Trophoblast cell (in vitro differentiated cells and primary cell): ENCODE measurements at places on chromosomes 11 and 22.
A peak's percentile ranks its signal among the peaks of the same experiment; 100 is the strongest.

DNA sequence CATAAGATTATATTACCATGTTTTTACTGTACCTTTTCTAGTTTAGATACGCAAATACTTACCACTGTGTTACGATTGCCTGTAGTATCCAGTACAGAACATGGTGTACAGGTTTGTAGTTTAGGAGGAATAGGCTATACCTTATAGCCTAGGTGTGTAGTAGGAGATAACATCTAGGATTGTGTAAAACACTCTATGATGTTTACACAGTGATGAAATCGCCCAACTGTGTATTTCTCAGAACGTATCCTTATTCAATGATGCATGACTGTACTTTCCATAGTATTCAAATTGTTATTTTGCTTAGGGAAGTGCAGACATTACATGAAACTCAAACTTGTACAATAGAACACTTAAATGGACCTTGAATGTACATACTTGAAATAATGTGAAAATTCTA lies 188.1 kb upstream of the PDGFD start:
- DNase-seq: no peak

- peak; percentile 9 for DNase-seq
Measured at GRCh38 chr11:21007297-21007696, 337.9 kb downstream of the NELL1 start.

- DNase-seq: peak; percentile 95
Measured at GRCh38 chr11:1309498-1310317, at the start of gene TOLLIP. TOLLIP (minus strand) TSS chr11:1309632; CDS start chr11:1309498, 134 bp downstream.

DNA sequence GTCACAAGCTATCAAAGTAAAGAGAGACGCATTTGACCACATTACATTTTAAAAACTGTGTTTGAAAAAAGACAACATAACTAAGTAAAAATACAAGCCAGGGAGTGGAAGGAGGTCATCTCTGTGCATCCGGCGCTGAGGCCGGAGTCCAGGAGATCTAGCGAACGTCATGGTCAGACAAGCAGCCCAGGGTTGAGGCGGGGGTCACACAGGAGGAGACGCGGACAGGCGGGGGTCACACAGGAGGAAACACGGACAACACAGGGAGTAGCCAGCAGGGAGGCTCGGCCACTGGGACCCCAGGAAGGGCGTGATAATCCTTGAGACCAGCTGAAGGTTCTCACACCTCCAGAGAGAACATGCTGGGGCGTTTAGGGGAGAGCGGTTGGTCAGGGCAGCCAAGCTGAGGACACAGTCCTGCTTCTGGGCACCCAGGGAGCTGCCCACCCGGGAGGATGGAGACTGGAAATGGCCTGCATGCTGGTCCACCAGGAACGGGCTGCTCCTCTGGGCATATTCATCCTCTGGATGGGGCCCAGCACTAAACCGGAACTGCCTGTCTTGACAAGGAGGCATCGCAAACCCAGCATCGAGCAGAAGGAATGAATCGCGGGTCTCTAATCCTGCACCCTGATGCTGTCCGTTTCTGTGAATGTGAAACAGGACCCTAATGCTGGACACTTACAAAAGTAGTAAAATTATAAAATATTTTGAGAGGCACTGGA lies 40.9 kb upstream of the MUC5AC start:
- no peak for DNase-seq

DNA sequence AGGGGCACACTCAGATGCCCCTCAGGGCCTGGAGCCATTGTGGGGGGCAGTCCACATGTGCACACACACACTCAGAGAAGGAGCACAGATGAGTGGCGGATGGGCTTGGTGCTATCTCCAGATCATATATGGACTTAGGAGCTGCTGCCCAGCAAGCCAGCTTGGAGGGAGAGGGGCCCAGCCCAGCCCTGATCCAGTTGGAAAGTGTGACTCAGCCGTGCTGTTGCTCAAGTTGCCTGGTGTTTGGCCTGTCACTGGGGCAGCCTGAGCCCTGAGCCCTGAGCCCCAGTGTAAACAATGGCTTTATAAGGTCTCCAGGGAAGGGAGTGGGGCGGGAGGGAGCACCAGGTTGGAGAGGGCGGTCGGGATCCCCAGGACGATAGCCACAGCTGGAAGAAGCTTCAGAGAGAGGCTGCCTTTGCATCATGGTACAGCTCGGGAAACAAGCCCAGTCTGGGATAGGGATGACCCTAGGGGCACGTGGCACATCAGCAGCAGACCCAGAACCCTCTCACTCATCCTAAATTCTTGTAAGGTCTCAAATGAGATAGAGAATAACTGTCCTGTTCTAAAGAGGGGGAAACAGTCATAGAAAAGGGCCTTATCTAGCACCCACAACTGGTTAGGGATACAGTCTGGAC lies 4.8 kb downstream of the SELENOM start:
- DNase-seq: peak; percentile 93

- DNase-seq: no peak
Measured at GRCh38 chr11:79152511-79152910, 288.3 kb downstream of the TENM4 start.

DNA sequence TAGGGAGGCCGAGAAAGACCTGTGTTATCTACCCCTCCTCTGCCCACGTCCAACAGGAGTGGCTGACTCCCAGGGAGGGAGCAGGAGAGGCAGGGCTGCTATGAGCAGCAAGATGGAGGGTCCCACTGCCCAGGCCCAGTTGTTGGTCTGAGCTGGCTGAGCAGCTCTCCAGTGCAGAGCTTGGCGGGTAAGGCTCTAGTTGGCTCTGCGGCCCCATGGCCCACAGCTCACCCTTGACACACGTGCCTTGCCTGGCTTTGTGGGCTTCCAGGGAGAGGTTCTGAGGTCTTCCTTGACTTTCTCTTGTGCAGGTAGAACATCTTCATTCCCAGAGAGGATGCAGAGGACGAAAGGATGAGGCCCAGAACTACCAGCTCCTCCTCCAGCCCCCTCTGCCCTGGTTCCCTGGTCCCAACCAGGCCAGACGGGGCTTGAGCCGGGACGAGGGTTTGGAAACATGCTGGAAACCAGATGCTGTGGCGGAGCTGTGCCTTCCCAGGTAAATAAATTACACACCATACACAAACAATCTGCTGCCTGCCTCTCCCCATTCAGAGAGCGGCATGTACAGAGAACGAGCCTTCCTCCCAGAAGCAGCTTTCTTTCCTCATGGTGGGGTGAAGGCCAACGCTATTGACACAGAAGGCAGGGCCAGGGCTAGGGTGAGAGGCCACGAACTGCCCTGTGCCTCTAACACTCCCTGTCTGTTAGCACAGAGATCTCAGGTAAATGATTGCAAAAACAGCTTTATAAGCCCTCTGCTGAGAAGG lies 48.1 kb downstream of the DSCAML1 start:
- DNase-seq: no peak

DNA sequence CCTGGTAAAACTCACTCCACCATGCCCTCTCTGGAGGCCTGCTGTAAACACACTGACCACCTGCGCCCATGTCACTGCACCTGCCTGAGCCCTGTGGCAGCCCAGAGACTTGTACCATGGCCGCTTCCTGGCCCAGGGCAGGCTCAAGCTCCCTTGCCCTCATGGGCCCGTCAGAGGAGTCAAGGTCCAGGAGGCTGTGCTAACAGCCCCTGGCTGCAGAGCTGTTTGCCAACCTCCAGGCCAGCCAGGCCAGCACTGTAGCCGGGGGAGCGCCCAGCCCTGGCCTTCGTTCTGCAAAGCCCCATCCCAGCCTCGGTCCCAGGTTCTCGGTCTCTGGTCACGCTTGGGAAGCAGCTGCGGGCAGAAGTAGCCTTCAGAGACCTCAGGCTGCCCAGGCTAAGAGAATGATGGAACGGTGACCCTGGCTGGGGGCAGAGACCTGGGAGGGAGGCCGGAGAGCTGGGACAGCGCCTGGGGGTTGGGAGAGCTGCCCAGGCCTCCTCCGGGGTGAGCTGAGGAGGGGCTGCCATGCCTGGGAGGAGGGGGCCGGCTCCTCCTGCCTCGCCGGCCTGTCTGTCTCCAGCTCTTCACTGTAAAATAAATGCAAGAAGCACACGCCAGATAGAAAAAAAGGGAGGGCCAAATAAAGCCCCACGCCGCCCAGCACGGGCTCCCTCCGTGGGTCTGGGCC lies 11.9 kb upstream of the TCF20 start:
- no peak for DNase-seq

DNA sequence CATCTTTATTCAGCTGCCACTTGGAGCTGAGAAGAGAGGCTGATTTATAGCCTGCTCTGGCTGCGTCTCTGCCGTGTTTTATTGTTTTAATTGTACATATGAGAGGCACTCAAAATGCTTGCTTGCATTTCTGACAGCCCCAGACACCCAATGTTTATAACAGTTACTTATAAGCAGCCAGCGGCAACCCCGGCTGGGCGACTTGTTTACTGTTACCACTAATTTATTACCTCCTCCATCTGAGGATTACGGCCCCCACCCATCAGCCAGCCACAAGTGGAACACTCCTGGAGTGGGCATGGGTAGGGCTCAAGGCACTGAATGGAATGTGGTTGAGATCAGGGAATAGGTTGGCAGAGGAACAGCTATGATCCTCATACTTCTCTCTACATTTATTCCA lies 61.2 kb downstream of the CLPB start:
- DNase-seq: no peak

GRCh38 chr11:102316346-102316904 lies 859 bp upstream of the BIRC3 start:
- no peak for DNase-seq

DNA sequence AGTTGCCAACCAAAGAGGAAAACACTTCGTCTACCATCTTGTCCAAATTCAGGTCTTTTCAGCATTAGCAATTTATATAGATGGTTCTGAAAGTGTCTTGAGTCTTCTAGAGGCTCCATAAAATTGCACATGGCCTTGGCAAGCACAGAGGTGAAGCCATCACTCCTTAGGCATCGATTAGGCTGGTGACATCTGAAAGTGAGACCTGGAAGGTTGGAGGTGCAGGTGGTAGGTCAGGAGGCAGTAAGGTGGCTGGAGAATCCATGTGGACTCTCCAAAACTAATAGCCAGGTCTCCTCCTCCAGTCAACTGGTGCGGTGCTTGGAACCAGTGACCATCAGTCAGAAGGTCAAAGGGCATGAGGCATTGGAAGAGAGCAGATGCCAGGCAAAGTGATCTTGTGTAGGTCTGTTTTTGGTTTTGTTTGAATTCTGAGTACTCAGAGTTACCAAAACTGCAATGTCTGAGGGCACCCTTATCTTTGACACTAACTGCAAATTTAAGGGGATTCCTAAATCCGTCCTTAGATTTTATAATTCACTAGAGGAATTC lies 6.6 kb upstream of the APOL2 start:
- no peak for DNase-seq

- peak; percentile 81 for DNase-seq
Measured at GRCh38 chr22:39306456-39307361, 12.7 kb downstream of the RPL3 start.

- DNase-seq: no peak
Measured at GRCh38 chr11:34855021-34855753, 61.0 kb downstream of the APIP start.

DNA sequence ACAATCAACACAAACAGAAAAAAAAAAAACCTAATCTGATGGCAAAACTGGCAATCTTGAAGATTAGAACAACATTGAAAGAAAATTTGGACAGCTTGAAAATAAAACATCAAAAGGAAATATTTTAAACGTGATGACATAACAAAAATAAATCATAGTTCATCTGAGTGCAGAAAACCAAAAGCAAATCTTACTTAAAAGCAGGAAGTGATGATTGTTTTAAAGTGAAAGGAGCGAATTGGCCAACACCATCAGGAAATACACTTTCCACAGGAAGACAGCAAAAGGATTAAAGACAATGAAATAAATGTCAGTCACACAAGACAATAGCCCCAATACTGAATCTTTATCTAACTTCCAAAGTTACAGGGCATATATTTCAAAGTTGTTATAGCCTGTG lies 696.5 kb upstream of the CHORDC1 start:
- no peak for DNase-seq

GRCh38 chr11:83682611-83682973 lies 396.4 kb upstream of the CCDC90B start:
- no peak for DNase-seq

DNA sequence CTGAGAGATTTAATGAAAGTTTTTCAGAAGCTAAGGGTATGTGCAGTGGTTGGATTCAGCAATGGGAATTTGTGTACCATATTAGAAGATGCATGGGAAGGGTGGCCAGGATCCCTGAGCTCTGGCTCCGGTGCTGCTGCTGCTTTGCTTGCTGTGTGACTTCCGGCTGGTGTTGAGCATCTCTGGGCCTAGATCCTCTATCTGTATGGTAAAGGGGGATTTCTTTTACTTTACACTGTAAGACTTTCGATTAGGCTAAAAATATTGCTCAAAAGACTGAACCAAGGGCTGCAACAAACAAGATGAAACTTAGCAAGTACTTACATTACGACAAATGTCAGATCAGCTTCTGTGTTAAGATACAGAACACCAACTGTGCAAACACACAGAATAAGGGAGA lies 39.1 kb downstream of the XRRA1 start:
- no peak for DNase-seq

DNA sequence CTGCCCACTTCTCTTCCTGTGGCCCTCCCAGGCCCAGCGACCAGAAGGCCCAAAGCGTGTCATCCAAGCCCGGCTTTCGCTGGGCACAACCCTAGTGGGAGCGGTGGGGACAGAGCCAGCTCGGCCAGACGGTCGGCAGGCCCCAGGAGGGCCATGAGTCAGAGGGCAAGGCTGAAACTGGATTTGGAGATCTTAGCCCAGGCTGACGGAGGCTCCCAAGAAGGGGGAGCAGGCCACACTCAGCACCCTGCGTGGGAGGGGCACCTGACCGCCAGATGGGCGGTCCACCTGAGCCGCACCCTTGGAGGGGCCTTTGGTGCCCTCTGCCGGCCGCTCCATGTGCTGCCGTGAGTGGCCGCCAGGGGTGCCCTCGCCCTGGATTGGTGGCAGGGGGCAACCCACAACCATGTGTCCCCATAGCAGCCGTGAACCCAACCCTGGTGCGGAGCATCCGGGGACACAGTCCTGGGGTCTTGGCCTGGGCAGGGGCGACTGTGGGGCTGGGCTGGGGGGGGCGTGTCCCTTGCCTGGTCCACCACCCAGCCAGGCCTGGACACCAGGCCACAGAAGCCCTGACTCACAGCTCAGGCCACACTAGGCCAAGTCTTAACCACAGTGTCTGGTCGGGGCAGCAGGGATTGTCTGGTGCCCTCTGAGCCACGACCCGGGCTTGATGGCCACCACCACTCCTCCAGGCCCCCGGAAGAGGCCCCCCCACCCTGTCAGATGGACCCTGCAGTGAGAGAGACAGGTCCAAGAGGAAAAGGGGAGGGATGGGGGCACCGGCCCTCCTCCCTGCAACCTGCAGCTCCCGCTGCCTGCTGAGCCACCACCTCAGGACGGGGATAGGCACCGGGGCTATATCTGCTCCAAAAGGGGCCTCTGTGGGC lies 19.2 kb upstream of the TALDO1 start:
- DNase-seq: peak; percentile 94

- DNase-seq: no peak
Measured at GRCh38 chr22:38849811-38850210, 6.0 kb upstream of the NPTXR start.

DNA sequence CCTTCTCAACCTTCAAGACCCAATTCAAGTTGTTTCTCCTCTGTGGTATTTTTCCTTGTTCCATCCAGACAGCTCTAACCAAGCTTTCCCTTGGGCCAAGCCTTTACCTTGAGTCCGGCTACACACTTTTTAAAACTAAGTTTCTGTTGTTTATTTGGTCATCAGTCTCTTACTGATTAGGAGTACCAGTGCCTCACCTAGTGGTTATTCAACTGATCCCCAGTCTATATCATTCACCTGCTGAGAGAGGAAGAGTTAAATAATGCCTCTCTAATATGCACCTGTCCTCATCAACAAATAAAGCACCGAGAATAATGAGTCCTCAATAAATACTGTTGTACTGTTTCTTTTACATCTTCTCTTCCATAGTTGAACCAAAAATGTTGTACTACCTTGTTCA lies 160.8 kb downstream of the MSANTD4 start:
- no peak for DNase-seq
